Epithelial cell of alveolus of lung (primary cell): ENCODE measurements at places on chromosomes 7 and 10. TPM values are rescaled to one million over a fixed set of nuclear protein-coding genes. Genes with fewer than 3 reads are reported as not detected.

Gene PDZD7
- total RNA-seq = 0.40 and 0.91 TPM in 2 replicates

Gene LDB3
- total RNA-seq = 0.96 TPM in 1 of 2 replicates, not detected in the other

Gene MRC1
- total RNA-seq = 0.13 TPM in 1 of 2 replicates, not detected in the other

Gene SEMA3D
- 1.2 and 1.6 TPM in 2 replicates for total RNA-seq
